ENCODE measurements at places on chromosomes 5 and 9. TPM values are rescaled to one million over a fixed set of nuclear protein-coding genes. Genes with fewer than 3 reads are reported as not detected.

The GPR150 gene
- total RNA-seq, result not detected

GRCh38 chr5:154986151-154986550, 27.4 kb upstream of the KIF4B start:
- no peak for DNase-seq

DNA sequence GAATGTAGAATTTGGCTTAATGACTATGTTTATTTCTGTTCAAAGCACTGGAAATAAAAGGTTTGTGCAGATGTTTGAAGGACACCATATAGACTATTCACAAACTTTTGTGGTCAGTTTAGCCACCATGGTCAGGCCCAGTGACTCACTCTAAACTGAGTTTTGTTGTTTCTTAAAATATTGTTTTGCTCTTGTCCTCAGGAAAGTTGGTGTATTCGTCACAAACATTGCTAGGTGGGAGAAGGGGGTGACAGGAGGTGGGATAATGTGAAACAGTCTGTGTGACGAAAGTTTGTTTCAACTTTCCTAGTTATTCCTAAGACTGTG, 35.0 kb upstream of the LIFR start:
- DNase-seq, result no peak

DNA sequence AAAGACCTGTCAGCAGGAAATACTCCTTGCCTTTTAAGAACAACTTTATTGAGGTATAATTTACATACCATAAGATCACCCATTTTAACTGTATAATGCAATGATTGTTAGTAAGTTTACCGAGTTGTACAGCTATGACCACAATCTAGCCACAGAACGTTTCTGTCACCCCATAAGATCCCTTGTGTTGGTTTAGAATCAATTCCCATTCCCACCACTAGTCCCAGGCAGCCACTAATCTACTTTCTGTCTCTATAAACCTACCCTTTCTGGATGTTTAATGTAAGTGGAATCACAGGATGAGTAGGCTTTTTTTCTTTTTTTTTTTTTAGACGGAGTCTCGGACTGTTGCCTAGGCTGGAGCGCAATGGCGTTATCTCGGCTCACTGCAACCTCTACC, 4.4 kb downstream of the GPR107 start:
- no peak for DNase-seq

The PCDHA1 gene
- 0.06 TPM for total RNA-seq
